ENCODE measurements at places on chromosomes 3 and 15.

DNA sequence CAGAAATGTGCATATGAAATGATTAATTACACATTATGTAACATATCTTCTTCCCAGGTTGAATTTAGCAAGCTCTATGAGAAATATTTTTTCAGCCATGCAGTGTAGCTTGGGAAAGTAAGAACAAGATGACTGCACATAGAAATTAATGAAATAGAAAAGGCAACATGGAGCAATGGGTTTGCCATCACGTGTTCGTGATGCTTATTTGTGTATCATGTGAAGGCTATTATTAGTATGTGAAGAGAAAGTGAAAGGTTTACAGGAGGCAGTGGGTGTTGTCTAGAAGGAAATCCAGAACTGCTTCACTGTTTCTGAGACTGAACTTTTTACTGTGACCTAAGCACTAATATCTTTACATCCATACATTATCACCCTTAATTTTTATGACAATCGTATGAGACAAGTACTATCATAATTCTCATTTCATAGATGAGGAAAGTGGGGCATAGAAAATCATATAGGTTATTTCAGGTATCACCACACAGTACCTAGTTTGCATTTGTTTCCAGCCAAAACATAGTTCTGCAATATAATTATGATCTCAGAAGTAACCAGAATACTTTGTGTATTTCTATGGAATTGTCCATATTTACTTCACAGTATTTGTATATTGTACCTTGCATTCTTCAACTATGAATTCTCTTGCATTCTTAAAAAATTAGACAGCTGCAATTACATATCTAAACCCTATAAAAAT is 14.9 kb downstream of the SERPINI1 start:
- no peak for DNase-seq

DNA sequence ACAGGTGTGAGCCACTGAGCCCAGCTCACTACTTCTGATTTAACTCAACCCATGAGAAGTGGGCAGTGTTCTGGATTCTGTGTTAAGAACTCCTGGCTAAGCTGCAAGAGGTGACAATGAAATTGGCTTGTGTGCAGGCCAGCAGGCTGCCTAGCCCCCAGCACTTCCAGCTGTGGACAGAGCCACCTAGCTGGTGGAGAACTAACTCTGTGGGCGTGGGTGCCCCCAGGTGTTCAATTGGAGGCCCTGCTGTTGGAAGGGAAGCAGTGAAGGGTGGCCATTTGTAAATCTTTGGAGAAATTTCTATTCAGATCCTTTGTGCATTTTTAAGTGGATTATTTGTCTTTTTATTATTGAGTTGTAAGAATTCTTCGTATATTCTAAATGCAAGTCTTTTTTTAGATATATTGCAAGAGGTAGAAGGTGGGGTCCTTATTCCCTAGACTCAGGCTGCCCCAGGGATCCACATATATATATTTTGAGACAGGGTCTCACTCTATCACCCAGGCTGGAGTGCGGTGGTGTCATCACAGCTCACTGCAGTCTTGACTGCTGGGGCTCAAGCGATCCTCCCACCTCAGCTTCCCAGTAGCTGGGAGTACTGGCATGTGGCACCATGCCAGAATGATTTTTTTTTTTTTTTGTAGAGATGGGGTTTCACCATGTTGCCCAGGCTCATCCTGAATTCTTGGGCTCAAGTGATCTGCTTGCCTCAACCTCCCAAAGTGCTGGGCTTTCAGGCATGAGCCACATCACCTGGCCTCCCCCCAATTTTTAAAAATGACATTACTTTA is 7.2 kb upstream of the SCAMP5 start:
- DNase-seq, result no peak

DNA sequence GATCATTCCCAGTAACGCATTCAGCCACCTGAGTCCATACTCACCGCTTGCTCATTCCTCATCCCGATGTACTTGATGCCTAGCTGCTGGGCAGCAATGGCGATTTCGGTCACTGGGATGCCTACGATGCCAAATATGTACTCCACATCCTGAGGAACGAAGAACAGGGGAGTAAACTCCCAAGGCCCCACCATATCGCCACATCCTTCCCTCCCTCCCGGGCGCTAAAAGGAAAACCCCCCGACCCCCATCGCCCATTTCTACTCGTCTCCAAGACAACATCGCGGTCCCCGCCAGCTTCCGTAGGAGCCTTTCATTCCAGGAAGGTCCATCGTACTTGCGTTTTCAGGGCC is 347 bp downstream of the HACL1 start:
- DNase-seq, result no peak

GRCh38 chr3:156751461-156752025 is 74.6 kb upstream of the LEKR1 start:
- DNase-seq, result no peak

GRCh38 chr3:165459111-165459510 is 262.9 kb upstream of the SLITRK3 start:
- no peak for DNase-seq

- DNase-seq, result no peak
Measured at GRCh38 chr3:80553211-80553610, 785.4 kb upstream of the ROBO1 start.

- DNase-seq, result peak; percentile 67
Measured at GRCh38 chr3:50246517-50246954, 10.5 kb downstream of the GNAI2 start.

GRCh38 chr15:98528046-98528725 is 120.2 kb upstream of the IGF1R start:
- no peak for DNase-seq

GRCh38 chr15:89877083-89877425 is 16.7 kb downstream of the AP3S2 start:
- DNase-seq, result no peak

DNA sequence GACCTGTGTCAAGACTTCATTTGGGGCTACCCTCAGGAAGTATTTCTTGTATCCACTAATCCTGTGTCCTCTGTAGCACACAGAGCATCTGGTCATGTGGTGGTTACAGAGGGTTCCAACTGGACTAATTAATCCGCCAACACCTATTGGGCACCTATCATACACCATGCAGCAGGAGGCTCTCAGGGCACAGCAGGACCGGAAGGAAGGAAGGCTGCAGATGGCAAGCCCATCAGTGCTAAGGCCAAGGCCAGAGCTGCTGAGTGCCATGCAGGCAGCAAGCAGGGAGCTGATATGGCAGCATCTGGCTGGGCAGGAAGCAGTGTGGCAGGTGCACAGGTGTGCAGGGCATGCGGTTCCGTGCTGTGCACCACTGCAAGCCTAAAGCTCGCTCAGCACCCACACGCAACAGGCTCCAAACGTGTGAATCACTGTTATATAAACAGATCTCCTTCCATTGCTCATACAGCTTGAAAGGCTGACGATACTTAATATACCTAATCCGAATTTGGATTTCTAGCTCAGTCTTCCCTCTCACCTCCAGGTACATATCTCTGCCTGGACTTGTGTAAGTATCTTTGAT is 64.4 kb upstream of the SNRPA1 start:
- no peak for DNase-seq

DNA sequence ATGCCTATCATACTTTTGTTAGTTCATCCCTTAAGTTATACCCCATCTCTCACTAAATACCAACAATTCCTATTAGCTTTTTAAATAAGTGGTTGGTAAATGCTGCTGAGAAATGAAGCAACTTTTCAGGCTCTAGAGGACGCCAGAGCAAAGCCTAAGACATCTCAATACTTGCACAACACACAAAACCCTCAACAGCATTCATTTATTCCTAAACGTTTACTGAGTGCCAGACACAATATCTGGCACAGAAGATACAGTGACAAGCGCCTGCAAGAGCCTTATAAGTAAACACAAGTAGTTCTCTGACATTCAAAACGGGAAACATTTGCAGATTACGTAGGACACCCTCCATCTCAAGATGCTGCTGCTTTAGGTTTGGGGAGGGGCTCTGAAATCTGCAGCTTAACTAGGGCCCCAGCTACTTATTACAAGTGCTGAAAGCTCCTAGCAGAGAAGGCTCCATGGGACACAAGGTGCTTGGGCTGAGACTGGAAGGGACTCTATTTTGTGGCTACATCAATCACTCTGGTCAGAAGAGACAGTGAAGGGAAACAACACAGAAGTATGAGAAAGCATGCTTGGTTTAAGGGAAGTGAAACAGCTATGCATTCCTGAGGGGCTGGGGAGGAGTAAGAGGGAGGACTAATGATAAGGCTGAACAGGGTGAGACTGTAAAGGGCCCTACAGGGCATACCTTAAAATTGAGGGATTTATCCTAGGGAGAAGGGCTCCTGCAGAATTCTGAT is 311.3 kb downstream of the PLCL2 start:
- DNase-seq, result no peak

DNA sequence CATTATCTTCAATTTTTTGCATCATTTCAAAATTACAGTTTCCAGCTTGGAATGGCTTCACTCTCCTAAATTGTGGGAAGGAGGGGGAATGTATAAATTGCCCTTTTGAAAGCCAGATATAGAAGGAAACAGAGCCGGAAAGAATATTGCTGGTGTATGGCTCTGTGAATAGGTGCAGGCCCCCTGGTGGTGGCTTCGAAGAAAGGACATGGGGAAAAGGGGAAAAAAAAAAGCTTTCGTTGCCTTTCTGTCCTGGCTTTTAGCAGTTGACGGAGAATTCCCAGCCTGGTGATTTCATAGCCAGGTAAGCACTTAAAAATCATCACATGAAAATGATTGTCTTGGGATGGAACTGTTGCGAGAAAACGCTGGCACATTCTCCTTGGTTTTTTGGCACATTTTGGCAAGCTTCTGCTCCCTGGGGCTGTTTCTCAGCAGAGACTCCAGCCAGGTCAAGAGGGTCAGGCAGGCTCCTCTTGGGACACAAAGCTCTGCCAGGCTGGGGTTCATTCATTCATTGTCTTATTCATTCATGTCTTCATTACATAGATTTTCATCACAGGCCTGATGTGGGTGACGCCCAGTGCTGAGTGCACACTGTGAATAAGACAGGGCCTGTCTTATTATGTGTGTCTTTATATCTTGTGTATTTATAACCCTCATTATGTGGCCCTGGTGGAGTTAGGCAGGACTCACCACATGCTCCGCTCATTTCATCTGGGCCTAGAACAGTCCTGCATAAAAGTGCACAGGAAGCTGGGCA is 300.0 kb upstream of the TPM1 start:
- no peak for DNase-seq

DNA sequence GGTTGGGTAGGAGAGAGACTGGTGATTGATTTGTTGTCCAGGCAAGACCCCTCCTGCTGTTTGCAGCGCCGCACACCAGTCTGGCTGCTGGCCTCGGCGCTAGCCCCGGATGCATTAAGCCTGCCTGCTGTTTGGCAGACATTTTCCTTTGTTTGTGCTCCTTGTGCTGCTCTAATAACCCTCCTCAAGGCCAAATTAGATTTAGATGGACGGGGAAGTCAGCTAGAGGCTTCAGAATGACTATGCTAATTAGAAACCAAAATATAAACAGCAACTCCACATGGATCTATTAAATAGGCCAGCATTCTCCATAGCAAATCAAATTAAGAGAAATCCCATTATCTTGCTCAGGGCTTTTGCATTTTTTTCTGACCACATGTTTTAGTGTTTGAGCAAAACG is 445.2 kb downstream of the SQOR start:
- no peak for DNase-seq

GRCh38 chr3:31891876-31892455 is 89.1 kb downstream of the OSBPL10 start:
- DNase-seq, result no peak

GRCh38 chr3:22089284-22089683 is 338.3 kb upstream of the ZNF385D start:
- no peak for DNase-seq
